Hair follicular keratinocyte (primary cell): ENCODE measurements at places on chromosomes 11 and 22. TPM values are rescaled to one million over a fixed set of nuclear protein-coding genes. Genes with fewer than 3 reads are reported as not detected.

The PVALB gene
- not detected in 2 replicates for total RNA-seq

The PRRG4 gene
- 6.3 and 7.3 TPM in 2 replicates for total RNA-seq

The PRG3 gene
- not detected in 2 replicates for total RNA-seq

The PRSS23 gene
- total RNA-seq: 34.8 and 65.4 TPM in 2 replicates

The DDI1 gene
- not detected in 2 replicates for total RNA-seq

The CHRDL2 gene
- total RNA-seq: not detected in 2 replicates
